Activated CD8-positive, alpha-beta memory T cell treated with anti-CD3 and anti-CD28 coated beads for 48 hours (primary cell): ENCODE measurements at places on chromosomes 3 and 15.

DNA sequence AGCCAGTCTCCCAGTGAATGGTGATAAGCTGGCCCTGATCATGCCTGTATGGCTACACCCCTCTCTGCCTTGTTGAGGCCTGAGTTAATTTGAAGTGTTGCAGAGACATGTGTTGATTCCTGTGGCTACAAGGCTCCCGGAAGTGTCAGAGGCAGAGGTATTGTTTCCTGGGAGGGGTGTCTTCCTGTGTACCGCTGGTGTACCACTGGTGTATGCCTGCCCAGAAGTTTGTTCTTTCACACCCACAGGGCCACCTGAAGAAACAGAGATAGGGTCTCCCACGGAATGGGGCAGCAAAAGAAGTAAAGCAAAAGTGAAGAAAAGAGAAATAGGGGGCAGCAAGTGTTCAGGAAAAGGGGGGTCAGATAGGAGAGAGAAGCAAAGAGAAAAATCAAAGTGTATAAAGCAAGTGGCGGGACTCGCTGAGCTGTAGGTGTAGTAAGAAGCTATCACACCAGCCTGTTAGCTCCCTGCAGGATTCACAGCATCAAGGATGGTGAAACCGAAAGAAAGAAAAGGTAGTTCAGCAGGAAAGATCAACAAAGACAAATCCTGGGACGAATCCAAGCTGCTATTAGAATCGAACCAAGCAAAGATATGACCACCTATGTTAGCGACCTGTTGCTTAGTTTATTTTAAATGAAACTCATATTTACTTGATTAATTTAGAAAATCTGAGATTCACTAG lies 36.6 kb upstream of the CD47 start:
- DNase-seq = peak; percentile 18

- no peak for DNase-seq
These were observed 49.7 kb upstream of the MYZAP start for GRCh38 chr15:57541805-57542504.

DNA sequence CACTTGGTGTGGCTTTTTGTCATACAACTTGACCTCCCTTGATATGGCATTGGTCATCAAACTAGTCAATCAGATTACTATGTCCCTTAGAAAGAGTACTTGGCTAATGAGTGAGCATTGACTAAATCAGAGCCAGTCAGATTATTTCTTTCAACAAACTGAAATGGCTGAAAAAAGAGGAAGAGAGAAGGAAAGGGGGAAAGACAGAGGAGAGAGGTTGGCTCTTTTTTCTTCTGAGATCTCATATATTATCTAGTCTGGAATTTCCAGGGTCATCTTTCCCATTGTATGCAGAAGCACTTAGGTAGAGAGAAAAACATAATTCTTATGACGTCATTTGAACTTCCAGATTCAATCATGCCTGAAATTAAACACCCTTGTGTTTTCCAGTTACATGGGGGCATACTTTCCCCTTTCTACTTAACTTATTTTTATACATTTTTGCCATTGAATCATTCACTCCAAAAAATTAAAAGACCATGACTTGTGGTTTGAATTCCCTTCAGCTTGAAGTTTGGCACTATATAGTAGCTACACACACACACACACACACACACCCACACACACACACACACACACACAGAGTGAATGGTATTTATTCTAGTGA lies 387.8 kb downstream of the LSAMP start:
- DNase-seq = no peak

DNA sequence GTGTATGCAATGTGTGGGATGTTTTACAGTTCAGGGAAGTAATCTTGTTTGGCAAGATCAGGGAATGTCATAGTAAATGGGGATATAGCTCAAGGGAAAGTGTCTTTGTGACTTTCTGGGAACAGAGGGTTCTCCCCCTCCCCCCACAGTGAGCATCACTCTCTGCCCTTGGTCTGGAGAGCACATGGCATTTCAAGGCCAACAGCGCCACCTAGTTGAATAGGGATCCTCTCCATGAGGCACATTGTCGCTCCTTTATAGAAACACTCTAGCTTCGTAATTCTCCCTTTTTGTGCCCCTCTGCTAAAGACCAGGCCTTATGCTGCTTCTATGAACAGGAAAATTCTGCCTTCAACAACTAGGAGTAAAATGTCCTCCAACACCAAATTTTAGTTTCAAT lies 37.1 kb upstream of the ARNT2 start:
- DNase-seq = no peak

- no peak for DNase-seq
These were observed 223.6 kb upstream of the PDZRN3 start for GRCh38 chr3:73848173-73848906.

DNA sequence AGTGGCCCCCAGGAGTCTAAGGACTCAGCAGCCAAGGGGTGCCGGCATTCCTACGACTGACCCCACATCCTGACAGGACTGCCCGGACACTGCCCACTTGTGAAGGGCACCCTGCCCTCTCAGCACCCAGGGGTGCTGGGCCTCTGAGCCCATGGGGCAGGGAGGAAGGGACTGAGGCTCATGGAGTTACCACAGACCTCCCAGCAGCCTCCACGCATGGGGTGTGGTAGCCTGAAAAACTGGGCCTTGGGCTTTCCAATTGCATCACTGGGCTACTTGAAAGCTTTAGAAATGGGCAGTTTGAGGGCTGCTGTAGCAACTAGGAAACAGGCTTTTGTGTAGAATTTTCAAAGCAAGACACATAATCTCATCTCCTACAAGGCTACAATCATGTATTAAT lies 13.2 kb downstream of the TKT start:
- DNase-seq = no peak

DNA sequence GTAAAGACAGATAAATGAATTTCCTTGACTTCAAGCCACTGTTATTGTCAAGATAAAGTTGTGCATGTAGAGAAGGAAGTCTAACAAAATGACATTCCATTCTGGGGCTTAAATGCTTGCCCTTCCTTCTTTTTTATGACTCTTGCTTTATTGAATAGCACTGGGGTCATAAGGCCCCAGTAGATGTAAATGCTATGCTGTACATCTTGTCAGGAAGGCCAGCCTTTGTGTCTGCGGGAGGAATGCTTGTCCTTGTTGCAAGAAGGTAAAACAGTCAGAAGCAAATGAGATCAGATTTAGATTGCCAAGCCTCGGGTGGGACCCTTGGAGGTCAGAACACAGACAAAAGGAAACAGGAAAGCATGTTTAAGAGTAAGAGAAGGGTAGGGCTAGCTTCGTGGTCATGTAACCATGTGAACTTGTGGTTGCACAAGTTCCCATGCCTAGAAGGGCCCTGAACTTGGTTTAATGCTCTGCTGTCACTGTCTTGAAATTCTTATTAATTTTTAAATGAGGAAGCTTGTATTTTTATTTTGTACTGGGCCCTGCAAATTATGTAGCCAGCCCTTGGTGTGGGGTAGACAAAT lies 81.5 kb downstream of the PPM1L start:
- no peak for DNase-seq
